NCI-H1105 treated with DMSO at 0.1 percent for 48 hours (cell line): ENCODE measurements at places on chromosomes 6 and 20.

GRCh38 chr6:20978151-20978614 is 443.9 kb downstream of the CDKAL1 start:
- no peak for DNase-seq

DNA sequence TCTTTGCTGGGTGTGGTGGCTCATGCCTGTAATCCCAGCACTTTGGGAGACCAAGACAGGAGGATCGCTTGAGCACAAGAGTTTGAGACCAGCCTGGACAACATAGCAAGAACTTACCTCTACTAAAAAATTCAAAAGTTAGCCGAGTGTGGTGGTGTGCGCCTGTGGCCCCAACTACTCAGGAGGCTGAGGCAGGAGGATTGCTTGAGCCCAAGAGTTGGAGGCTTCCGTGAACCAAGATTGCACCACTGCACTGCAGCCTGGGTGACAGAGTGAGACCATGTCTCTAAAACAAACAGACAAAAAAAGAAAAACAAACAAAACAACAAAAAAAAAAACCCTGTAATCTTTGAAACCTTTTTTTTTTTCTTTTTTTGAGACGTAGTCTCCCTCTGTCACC is 67.5 kb downstream of the CAP2 start:
- no peak for DNase-seq

DNA sequence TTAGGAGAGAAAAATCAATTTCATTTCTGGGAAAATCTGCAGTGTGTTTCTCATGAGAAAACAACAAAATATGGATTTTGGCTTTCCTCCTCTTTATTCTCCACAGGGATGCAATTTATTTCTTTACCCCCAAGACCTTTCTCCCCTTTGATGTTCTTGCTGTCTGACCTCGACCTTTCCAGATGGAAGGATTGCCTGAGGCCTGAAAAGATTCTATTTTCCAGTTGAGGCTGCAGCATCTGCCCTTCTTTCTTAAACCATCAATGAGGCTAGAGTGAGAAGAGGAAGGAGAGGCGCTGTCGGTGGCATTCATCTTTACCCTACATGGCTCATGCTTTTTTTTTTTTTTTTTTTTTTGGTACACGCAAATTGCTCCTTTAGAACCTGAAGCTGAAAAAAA is 344.2 kb upstream of the BTBD3 start:
- no peak for DNase-seq

- no peak for DNase-seq
Observed at GRCh38 chr6:167735951-167736288, 90.8 kb upstream of the AFDN start.

DNA sequence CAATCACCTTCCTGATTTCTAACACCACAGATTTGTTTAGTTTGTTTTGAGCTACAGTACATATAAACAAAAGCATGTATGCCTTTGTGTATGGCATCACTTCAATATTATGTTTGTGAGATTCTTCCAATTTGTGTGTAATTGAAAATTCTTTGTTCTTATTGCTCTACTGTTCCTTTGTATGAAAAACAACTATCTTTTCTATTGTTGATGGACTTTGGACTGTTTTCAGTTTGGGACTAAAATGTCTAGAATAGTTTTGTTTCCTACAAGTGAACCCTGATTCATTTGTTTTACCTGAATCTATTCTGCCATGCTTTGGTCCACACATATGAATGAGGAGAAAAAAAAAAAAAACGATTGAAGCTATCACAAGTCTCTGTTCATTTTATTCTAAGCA is 21.2 kb upstream of the ZNF184 start:
- DNase-seq = no peak

DNA sequence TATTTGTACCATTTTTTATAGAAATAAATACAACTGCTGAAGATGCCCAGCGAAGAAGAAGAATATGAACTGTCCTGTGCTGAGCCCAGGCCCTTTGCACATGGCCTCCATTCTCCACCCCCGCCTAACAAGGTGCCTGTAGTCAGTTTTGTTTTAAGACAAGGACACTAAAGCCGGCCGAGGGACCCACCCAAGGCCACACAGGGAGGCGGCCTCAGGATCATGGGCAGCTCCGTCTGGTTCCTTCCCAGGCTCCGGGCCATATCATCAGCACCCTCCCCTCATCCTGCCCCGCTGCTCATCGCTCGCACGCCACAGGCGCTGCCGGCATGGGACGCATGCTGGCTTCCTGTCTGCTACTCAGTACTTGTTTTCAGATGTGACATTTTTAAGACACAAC is 21.3 kb downstream of the PSMG4 start:
- DNase-seq = no peak

GRCh38 chr6:138523347-138524210 is 24.3 kb upstream of the NHSL1 start:
- no peak for DNase-seq

- DNase-seq = no peak
Observed at GRCh38 chr6:34457742-34458735, 7.8 kb upstream of the PACSIN1 start.

DNA sequence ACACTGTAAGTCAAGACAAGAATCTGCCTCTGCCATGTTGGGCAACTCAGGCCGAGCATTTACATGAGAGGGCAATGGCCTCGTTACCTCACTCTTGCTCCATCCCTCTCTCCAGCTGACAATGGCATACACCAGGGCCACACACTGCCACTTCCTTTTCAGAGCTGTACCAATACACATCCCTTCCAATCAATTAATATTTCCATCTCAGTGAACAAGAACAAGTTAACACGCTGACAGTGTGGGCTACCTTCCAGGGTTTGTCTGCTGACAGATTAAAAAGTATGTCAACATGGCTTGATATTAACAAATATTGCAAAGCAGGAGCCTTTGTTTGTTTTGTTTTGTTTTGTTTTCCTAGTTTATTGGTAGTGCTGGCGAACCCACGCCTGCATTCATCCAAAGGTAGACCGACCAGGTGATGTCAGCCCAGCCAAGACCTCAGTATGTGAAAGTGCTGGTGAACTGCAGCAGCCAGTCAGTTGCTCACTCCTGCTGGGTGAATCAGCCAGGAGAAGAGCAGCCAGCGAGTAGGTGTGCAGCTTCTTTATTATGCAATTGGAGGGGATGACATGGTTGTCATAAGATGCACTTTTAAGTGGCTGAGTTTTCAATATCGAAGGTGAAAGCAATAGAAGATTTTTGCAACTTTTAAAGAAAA is 487.3 kb upstream of the JARID2 start:
- DNase-seq = peak; percentile 72

GRCh38 chr20:57089699-57090144 is 176.7 kb downstream of the BMP7 start:
- DNase-seq = peak; percentile 47

DNA sequence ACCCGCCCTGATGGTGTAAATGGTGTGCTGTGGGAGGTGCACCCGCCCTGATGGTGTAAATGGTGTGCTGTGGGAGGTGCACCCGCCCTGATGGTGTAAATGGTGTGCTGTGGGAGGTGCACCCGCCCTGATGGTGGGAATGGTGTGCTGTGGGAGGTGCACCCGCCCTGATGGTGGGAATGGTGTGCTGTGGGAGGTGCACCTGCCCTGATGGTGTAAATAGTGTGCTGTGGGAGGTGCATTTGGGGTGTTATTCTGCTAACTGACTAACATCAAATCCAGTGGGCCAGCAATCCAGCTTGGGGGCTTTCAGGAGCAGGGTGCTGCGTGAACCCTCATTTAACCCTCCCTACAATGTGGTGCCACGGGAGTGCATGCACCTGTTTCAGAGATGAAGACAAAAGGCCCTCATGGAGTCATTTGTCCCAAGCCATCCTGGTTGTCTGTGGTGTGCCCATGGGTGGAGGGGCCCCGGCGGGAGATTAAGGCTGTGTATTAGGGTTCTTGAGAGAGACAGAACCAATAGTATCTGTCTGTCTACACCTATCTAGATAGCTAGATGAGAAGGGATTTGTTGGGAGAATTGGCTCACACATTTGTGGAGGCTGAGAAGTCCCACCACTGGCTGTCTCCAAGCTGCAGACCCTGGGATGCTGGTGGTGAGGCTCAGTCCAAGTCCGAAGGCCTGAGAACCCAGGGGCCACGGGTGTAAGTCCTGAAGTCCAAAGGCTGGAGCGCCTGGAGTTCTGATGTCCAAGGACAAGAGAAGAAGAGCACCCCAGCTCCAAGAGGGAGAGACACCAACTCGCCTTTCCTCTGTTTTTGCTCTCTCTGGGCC is 39.2 kb downstream of the TMEM242 start:
- no peak for DNase-seq

DNA sequence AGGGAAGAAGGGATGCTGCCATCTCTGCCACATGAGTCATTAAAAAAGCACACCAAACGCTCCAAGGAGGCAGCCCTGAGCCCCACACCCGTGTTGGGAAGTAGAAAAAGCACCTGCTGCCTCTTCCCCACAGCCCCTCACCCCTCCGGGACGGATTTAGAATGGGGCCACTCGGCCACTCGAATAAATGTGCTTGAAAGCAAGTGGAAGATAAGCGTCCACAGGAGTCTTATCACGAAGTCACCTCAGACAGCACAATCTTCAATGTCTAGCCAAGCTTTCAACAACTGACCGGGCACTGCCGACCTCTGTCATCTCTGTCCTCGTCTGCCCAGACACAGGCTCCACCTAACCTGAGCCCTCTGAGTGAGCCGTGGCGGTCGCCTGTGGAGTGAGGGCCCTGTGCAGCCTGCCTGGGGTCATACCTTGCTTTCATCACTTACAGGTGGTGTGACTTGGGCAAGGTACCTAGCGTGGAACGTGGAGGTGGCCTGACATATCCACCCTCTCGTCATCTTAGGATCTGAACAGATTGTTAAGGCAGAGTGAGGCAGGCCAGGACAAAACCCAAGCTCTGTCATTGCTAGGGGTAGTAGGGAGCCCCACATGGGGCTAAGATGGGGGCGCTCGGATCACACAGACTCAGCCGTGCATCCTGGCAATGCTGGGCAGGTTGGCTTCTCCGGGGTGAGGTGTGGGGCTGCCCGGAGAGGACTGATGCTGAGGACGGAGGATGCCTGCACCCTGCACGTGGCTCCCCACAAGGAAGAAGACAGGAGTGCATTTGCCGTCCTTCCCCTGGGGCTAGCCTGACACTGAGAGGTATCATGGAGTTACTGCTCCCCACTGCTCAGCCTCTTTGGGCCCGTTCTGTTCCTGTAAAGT is 34.8 kb downstream of the PSMG4 start:
- no peak for DNase-seq

- DNase-seq = no peak
Observed at GRCh38 chr6:165606740-165607008, 56.4 kb downstream of the PDE10A start.
